Psoas muscle (tissue), 8 donors: ENCODE measurements at places on chromosomes 6 and 20.

GRCh38 chr6:9025228-9025627 is 589.9 kb upstream of the SLC35B3 start:
- DNase-seq: no peak

GRCh38 chr20:46568570-46569129 is 18.2 kb upstream of the OCSTAMP start:
- DNase-seq: peak; percentile 87

DNA sequence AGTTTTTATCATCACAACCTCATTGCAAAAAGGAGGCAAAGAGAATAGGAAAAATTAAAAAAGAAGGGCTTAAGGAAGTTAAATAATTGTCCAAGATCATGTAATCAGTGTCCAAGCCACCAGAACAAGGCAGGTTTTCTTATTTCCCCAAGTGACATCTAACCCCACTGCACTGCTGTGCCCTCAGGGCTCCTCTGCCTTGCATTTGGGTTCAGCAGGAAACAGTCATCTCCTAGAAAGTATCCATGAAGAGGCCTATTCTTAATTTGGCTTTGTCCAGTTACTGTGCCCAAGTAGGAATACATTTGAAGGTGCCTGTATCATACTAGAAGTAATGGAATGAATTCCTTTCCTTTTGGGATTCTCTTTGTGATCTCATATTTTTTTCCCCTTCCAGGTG is 10.5 kb downstream of the TMEM14A start:
- no peak for DNase-seq

GRCh38 chr6:85923013-85923430 is 280.3 kb upstream of the SYNCRIP start:
- no peak for DNase-seq
